NCI-H526 (cell line): ENCODE measurements at places on chromosomes 11 and 22.
A peak's percentile ranks its signal among the peaks of the same experiment; 100 is the strongest.

- DNase-seq, result no peak
These were observed 327 bp upstream of the MED17 start for GRCh38 chr11:93783765-93784144.

- DNase-seq, result no peak
These were observed 63.5 kb upstream of the ZC3H12C start for GRCh38 chr11:110029714-110030113.

DNA sequence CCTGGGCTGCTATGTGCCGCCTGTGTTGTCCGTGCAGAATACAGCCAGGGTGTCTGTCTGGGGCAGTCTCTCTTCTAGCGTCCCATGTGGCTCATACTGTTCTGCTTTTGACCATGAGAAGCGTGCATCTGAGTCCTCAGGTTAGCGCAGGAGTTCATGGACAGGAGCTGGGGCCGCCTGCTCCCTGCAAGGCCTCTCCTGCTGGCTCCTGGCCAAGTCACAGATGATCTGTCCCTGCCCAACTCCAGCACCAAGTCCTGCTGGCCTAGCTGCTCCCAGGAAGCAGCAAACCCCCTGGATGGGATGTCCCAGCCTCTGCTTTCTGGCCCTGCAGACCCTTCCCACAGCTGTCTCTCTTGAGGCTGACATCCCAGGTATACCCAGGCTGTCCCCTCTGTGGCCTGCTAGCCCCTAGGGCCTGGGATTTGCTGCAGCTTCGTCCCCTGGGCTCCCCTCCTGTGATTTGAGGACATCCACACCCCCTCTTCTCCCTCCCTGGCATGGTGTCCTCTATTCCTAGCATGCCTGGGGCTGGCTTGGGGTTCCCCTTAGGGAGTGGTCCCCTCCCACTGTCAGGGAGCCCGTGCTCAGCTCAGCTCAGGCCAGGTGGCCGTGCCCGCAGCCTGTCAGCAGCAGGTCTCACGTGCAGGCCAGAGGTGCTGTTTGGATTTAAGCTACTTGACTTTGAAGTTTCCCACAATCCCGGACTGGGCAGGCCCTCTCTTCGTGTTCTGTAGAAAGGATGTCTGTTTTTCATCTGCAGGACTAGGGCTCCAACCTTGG lies 17.8 kb downstream of the PRR5 start:
- DNase-seq, result no peak

- DNase-seq, result no peak
These were observed 85.6 kb downstream of the CADM1 start for GRCh38 chr11:115418626-115419025.

- DNase-seq, result no peak
These were observed 836 bp downstream of the SPON1 start for GRCh38 chr11:13963169-13963948.

GRCh38 chr11:64146036-64146955 lies 19.6 kb downstream of the MACROD1 start:
- DNase-seq, result peak; percentile 35

DNA sequence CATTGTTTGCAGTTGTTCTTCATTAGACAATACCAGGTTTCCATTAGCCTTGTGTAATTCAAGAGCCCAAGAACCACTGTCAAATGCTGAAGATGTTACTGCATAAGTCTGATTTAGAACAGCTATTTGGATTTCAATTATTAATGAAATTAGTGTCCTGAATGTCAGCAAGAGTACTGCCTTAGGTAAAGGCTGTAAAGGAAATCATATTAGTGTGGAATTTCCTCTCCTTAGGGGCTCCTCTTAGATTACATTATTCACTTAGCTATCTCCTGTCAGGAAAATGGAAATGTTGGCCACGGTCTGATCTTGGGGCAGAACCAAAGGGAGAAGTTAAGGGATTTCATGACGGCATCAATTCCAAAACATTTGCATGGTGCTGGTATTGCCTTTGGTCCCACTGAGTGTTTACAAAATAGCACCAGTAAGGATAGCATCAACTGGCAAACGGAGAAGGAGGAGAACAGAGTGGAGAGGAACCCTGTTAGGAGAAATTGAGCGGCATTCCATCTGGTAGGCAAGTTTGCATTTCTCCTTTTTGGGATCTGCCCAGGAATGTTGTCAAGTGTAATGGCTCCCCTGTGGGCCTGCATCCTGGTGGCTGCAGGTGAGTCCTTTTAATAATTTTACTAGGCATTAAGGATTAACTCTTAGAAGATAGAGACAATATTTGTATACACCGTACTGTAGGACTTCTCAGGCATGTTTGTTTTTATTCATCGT lies at the start of gene HTR3B:
HTR3B (plus strand) TSS at position 418 of the 723 bp plus-strand sequence; CDS start at position 556, 138 bp downstream.
- DNase-seq, result no peak

DNA sequence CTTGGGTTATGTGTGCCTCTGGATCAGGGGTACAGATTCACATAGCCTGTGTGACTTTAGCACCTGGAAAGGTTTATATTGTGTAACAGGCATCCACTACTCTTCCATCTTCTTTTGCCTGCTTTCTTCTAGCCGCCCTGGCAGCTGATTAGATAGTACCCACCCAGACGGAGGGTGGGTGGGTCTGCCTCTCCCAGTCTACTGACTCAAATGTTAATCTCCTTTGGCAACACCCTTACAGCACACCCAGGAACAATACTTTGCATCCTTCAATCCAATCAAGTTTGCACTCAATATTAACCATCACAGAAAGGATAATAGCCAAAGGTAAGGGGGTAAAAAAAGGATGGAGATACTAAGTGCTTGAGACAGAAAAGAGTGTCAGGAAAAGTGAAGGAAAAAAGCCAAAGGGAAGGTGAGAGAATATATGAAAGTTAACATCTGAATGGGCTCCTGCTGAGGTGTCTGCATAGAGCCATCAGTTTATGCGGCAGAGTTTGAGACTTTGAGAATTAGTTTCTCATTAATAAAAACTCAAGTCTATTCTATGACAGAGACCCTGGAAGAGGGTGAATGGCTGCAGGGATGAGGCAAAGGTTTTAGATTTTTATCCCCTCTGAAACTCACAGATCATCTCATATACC lies 2.6 kb upstream of the OR51B6 start:
- DNase-seq, result no peak

- DNase-seq, result no peak
These were observed 126.4 kb upstream of the HSD17B12 start for GRCh38 chr11:43554148-43554473.

DNA sequence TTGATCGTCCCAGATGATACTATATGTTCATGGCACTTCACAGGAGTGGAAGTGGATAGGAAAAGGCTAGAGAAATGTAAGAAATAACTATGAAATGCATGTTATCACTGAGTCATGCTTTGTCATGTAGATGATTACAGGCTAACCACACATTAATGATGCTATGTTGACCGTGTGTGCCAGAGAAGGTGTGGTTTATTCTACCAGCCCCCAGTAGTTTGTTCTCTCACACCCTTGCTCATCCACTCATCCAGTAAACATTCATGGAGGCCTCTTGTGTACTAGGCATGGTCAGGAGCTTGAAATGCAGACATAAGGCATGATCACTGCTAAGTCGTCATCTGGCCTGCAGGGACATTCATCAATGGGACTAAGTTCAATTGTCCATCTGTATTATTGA lies 153.0 kb upstream of the PITPNB start:
- DNase-seq, result no peak

- peak; percentile 82 for DNase-seq
These were observed 49.3 kb downstream of the SCUBE1 start for GRCh38 chr22:43293655-43294392.

DNA sequence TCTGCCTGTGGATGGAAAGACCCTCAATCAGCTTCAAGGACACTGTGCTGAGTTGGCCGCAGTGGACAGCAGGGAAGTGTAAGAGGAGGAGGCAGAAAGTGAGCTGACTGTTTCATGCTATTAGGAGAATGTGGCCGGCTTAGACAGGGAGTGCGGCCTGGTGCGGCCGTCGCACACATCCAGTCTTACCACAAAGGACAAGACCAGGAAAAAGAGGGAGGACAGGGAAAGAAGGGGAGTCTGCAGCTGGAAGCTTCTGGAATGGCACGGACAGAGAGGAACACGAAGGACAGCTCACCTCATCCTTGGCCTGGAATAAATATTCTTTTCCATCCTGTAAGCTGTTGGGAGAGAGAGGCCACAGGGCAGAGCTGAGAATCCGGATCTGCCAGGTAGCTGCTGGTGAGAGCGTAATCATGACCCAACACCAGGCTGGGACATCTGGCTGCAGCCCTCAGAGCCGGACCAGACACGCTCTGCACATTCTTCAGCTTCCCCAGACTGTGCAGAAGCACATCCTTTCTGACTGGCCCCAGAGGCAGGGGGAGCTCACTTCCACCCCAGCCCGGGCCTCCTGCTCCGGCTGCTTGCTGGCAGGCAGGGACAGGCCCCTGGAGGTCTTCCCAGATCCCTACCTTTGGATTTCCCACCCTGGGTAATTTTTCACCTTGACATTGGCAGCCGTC lies 8.6 kb upstream of the RBM4B start:
- no peak for DNase-seq

DNA sequence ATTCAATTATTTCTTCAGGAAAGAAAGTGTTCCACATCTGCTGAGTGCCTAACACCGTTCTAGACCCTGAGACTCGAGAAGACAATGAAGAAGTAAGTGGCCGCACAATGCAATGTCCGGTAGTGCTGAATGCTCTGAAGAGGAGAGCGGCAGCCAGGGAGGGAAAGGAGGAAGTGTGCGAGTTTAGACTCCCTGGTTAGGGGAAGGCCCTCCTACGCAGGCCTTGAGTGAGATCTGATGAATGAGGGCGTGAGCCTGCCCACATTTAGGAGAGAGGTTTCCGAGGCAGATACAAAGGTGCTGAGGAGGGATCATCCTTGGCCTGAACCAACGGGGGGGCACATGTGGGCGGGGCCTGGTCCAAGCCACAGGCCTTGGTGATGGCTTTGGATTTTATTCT lies 558.6 kb downstream of the NTM start:
- no peak for DNase-seq
